ENCODE measurements at places on chromosomes 7 and 10. TPM values are rescaled to one million over a fixed set of nuclear protein-coding genes. Genes with fewer than 3 reads are reported as not detected.

- H3K27ac ChIP-seq, result no peak overlapping the region
- DNase-seq, result no peak
- no peaks in the 10 kb centered on the region for H3K27me3 ChIP-seq
- no peak overlapping the region for H3K4me3 ChIP-seq
Measured at GRCh38 chr7:143418681-143419458, 10.2 kb upstream of the EPHA1 start.

The MPP7 gene
- total RNA-seq, result 43.9 TPM

The RBP4 gene
- total RNA-seq, result 58.0 TPM

- no peaks in the 10 kb centered on the region for H3K4me1 ChIP-seq
- H3K4me3 ChIP-seq, result no peak overlapping the region
- H3K27me3 ChIP-seq, result no peaks in the 10 kb centered on the region
- DNase-seq, result no peak
Measured at GRCh38 chr7:90605055-90605454, 8.9 kb downstream of the CDK14 start.

DNA sequence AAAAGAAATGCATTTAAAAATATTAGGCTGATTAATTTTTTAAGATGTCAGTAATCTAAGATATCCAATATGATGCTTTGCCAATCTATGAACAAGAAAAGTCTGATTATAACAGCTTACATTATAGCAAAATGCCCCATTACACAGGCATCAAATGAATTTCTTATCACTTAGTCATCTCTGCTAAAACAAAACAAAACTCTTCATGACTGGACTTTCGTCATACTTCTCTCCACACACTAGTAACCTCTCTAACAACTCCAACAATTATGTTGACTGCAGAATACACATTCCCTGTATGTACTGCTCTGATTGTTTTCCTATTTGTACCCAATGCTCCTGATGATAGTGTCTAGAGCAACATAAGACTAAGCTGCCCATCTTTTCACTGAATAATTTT lies 3.8 kb upstream of the MKI67 start:
- H3K36me3 ChIP-seq, result no peaks in the 10 kb centered on the region
- peaks cover 11% of the 10 kb centered on the region for H3K4me1 ChIP-seq
- no peak overlapping the region for H3K27ac ChIP-seq
- H3K4me3 ChIP-seq, result no peak overlapping the region
- H3K27me3 ChIP-seq, result no peaks in the 10 kb centered on the region

GRCh38 chr10:69952821-69953221 lies 99.8 kb upstream of the MACROH2A2 start:
- H3K36me3 ChIP-seq, result no peaks in the 10 kb centered on the region
- DNase-seq, result no peak
- H3K4me1 ChIP-seq, result no peaks in the 10 kb centered on the region
- no peak overlapping the region for H3K4me3 ChIP-seq
- no peak overlapping the region for H3K27ac ChIP-seq
- no peaks in the 10 kb centered on the region for H3K27me3 ChIP-seq

DNA sequence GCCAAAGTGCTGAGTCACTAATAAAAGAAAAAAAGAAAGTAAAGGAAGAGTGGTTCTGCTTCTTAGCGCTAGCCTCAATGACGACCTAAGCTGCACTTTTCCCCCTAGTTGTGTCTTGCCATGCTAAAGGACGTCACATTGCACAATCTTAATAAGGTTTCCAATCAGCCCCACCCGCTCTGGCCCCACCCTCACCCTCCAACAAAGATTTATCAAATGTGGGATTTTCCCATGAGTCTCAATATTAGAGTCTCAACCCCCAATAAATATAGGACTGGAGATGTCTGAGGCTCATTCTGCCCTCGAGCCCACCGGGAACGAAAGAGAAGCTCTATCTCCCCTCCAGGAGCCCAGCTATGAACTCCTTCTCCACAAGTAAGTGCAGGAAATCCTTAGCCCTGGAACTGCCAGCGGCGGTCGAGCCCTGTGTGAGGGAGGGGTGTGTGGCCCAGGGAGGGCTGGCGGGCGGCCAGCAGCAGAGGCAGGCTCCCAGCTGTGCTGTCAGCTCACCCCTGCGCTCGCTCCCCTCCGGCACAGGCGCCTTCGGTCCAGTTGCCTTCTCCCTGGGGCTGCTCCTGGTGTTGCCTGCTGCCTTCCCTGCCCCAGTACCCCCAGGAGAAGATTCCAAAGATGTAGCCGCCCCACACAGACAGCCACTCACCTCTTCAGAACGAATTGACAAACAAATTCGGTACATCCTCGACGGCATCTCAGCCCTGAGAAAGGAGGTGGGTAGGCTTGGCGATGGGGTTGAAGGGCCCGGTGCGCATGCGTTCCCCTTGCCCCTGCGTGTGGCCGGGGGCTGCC lies at the start of gene IL6:
Gene IL6, plus strand, starts transcription at position 294 of the 807 bp plus-strand sequence. Its CDS starts 63 bp downstream, at position 357.
- H3K27me3 ChIP-seq, result no peaks in the 10 kb centered on the region
- no peaks in the 10 kb centered on the region for H3K36me3 ChIP-seq
- H3K4me1 ChIP-seq, result peaks cover 34% of the 10 kb centered on the region
- peak within 1 kb of the TSS; percentile 57 for H3K4me3 ChIP-seq
- H3K27ac ChIP-seq, result peak within 1 kb of the TSS; percentile 60

DNA sequence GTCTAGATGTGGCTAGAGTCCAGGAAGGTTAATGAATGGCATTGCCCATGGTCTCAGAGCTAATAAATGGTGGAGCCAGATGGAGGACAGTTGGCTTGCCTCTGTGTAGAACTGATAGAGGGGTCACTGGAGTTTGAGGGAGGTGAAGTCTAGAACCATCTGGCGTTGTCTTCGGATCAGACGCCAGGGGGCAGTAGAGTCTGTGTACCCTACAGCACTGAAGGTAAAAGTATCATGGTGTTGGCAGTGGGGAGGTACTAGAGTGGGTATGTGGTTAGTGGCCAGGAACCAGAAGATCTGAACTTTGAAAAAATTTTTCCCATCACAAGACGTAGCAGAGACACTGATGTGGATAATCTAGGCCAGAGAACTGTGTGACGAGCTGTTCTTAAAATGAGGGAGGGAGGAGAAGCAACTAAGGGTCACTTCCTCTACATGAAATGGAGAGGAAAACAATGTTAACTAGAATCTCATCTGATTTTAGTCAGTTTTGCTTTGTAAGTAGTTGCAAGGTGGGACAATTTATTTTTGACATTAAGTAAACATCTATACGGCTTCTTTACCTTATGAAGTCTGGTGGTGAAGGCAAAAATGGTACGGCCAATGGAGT lies 227.9 kb upstream of the PRSS58 start:
- DNase-seq, result no peak
- no peak overlapping the region for H3K4me3 ChIP-seq
- no peaks in the 10 kb centered on the region for H3K36me3 ChIP-seq
- H3K27me3 ChIP-seq, result no peaks in the 10 kb centered on the region

DNA sequence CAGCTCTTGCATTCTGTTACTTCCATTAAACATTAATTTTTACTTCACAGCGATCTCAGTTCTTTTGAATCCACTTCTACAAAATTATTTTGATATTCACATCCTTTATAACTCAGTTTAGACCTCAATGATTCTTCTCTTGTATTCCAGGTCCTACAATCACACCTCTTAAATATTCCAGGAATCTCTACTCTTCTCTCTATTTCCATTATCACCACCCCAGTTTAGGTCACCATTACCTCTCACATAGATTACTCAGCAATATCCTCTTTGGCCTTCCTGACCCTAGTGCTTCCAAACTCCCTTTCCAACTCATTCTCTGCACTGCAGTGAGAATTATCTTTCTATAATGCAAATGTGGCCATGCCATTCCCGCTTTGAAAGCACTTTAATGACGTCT lies 27.1 kb upstream of the GPR37 start:
- no peak overlapping the region for H3K27ac ChIP-seq
- no peaks in the 10 kb centered on the region for H3K27me3 ChIP-seq
- no peak for DNase-seq
- H3K4me1 ChIP-seq, result no peaks in the 10 kb centered on the region
- no peaks in the 10 kb centered on the region for H3K36me3 ChIP-seq

The GNG11 gene
- 28.4 TPM for total RNA-seq

The PITX3 gene
- total RNA-seq, result not detected

DNA sequence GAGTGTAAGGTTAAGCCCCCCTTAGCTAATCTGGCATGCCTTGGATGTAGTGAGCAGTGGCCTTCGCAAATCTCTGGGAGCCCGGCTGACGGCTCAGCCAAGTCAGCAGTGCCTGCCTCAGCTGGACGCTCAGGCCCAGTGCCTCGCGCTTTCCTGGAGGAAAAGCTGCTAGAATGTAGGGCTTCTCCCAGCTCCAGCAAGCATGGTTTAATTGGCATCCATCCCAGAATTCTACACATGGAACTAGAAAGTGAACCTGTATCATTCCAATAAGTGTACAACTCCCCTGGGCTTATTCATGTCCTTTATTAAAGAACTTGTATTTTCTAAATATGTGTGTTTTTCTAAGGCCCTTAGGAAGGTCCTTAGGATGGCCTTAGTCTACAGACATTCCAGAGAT lies 287.8 kb upstream of the SHH start:
- no peak overlapping the region for H3K27ac ChIP-seq
- H3K36me3 ChIP-seq, result no peaks in the 10 kb centered on the region
- H3K4me1 ChIP-seq, result no peaks in the 10 kb centered on the region
- H3K4me3 ChIP-seq, result no peak overlapping the region
- no peak for DNase-seq
- no peaks in the 10 kb centered on the region for H3K27me3 ChIP-seq

The TMEM130 gene
- total RNA-seq, result 33.6 TPM

DNA sequence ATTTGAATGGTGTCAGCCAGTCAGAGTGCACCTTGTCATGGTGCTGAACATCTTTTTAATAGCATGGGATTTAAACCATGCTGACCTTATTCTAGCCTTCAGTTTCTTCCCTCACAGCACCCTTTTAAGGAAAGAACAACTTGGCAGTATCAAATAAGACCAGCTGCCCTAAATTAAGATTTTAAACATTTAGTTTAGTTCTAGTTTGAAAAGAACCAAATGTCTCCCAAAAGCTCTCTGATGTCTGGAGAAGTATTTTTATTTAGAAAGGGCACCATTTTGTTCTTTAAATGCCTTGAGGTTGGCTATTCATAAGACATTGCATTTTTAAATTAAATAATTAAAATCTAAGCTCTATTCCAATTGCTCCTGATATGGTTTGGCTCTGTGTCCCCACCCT lies 121.1 kb downstream of the CCDC3 start:
- no peaks in the 10 kb centered on the region for H3K27me3 ChIP-seq
- H3K36me3 ChIP-seq, result no peaks in the 10 kb centered on the region
- H3K4me3 ChIP-seq, result no peak overlapping the region
- no peak for DNase-seq
- H3K4me1 ChIP-seq, result no peaks in the 10 kb centered on the region

DNA sequence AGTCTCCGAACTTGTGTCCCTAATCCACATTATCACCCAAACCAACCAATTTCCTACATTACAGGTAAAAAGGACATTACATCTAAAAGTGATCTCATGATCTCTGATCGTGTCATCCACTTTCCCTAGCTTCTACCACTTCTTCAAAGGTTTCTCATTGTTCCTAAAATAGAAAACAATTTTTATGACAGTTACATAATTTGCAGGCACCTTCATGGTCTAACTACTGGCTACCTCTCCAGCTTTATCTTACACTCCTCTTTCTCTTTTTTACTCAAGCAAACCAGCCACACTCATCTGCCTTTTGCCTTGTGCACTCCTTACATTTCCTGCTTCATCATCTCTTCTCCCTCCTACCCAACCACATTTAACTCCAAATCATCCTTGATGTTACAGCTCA lies 886.7 kb upstream of the SORCS1 start:
- no peak overlapping the region for H3K27ac ChIP-seq
- no peaks in the 10 kb centered on the region for H3K4me1 ChIP-seq
- no peaks in the 10 kb centered on the region for H3K27me3 ChIP-seq
- no peak for DNase-seq
